ENCODE measurements at places on chromosomes 3 and 15. TPM values are rescaled to one million over a fixed set of nuclear protein-coding genes. Genes with fewer than 3 reads are reported as not detected.

Gene OXTR
- not detected for polyA plus RNA-seq

Gene APBA2
- polyA plus RNA-seq = not detected

- H3K27ac ChIP-seq = no peak overlapping the region
- H3K36me3 ChIP-seq = peaks cover 21% of the 10 kb centered on the region
- H3K27me3 ChIP-seq = no peaks in the 10 kb centered on the region
- no peaks in the 10 kb centered on the region for H3K4me1 ChIP-seq
- no peak overlapping the region for H3K4me3 ChIP-seq
- DNase-seq = no peak
Observed at GRCh38 chr15:80182611-80183261, 29.9 kb downstream of the FAH start.

- no peaks in the 10 kb centered on the region for H3K4me1 ChIP-seq
- no peaks in the 10 kb centered on the region for H3K36me3 ChIP-seq
- no peak overlapping the region for H3K4me3 ChIP-seq
- H3K27ac ChIP-seq = no peak overlapping the region
Observed at GRCh38 chr3:138412821-138413551, 21.4 kb upstream of the ESYT3 start.

- H3K36me3 ChIP-seq = peaks cover 6% of the 10 kb centered on the region
- H3K4me3 ChIP-seq = no peak overlapping the region
- no peak for DNase-seq
- H3K27ac ChIP-seq = no peak overlapping the region
- no peaks in the 10 kb centered on the region for H3K4me1 ChIP-seq
Observed at GRCh38 chr3:189517981-189518380, 113.2 kb upstream of the TP63 start.
